ENCODE measurements at places on chromosomes 12 and 14.

GRCh38 chr12:3364226-3364625, 126.8 kb upstream of the PRMT8 start:
- DNase-seq: no peak

- no peak for DNase-seq
Measured at GRCh38 chr14:21102521-21103410, 1.9 kb downstream of the TMEM253 start.

DNA sequence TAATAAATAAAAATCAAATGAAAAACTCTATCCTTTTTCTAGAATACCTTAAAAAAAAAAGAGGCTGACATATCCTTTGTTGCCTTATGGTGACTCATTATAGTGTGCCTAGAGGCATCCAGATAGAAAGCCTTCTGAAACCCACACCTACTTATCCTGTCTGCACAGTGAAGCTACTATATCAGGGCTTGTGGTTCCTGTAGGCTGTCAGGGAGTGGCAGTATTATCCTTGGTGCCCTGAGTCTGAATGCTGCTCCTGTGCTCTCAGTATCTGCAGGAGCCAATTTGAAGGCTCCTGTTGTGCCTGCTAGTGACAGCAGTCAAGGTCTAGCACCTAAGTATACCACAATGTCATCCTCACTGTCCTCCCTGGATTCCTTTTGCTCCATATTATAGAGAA, 168.4 kb upstream of the AVPR1A start:
- DNase-seq: no peak

DNA sequence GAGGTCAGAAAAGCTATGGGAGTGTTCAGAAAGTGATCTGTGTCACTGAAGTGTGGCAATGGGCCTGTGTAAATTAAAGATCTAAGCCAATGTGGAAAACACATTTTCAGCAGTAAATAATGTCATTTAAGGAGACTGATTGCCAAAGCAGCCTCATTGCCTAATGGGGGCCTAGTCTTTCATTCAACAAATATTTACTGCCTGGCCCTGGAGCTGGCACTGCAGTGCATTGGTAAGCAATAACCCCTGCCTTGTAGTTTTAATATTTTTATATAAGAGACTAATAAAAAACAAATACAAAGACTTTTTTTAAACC, 326.6 kb downstream of the BTG1 start:
- DNase-seq: no peak

Measured in stimulated activated CD8-positive, alpha-beta memory T cell treated with anti-CD3 and anti-CD28 coated beads, Interleukin-2, amount 100 ng/mL, for 48 hours (primary cell).